Neural progenitor cell (in vitro differentiated cells): ENCODE measurements at places on chromosomes 13 and 19.

GRCh38 chr13:80224468-80224867, 116.5 kb downstream of the SPRY2 start:
- no peak for DNase-seq

DNA sequence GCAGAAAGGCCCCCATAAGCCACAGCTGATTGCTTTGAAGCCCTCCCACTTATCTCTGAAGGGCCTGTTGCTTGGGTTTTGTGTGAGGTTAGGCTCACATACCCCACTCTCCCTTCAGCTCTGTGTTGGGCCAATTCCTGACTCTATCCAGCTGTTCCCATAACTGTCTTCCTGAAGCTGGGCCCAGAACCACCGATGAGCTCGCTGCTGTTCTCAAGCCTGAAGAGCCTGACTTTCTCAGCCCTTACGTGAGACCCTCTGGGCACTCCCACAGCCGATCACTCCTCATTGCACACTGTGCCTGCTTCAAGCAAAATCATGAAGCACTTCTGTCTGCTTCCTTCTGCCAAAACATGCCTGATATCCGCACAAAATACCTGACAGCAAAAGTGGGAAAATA, 124.1 kb downstream of the CRYL1 start:
- DNase-seq, result no peak

- peak; percentile 84 for DNase-seq
These were observed 10.6 kb upstream of the MADCAM1 start for GRCh38 chr19:485583-486236.

DNA sequence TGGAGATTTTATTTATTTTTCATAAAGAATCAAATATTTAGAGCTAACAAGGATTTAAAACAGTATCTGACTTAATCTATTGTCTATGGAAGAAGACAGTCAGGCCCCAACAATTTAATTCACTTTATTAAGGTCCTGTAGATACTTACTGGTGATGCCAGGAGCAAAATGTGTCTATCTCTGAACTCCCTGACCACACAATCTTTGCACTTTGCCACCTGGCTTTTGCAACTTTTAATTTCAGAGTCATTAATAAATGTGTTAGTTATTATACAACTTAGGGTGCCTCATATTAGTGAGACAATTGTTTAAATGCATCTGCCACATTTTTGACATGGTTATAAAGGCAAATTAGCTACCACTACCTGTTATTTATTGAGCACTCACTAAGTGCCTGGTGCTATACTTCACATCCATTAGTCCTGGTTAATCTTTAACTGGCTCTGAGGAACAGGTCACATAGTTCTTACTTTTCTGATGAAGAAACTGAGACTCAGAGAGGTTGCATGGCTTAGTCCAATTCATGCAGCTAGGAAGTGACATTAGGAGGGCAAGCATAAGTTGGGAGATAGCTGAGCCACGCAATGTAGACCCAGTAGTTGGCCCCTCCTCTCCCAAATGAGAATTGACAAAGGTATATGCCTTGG, 297.9 kb downstream of the DCT start:
- DNase-seq, result no peak

DNA sequence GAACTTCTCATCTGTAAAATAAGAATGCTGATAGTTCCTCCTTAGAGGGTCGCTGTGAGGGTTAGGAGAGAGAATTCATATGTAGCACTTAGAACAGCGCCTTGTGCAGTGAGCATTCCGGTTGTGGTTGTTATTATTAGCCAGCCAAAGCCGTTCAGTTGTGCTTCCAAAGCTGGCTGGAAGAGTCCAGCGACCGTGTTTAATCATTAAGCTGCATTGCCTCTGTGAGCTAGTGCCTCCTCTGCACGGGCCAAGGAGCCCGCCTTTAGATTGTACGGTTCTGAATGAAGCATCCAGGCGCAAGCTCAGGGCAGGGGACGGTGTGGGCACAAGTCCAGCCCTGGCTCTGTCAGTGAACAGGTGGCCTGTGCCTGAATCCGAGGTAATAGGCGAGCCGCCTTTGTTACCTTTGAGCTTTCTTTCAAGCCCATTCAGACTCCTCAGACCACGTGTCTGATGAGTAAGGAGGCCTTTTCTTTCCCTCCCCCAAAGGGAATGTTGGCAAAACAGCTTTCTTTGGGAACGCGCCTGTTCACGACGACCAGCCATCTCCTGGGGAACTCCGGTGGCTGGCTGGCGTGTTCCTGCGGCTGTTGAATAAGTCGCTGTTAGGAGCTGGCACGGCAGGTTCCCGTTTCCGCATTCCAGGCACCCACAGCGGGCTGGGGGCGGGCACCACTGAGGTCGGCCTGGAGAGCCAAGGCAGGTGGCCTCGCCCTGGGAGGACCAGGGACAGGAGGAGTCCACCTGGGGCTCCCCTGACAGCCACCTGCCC, 25.1 kb downstream of the SIPA1L3 start:
- DNase-seq, result peak; percentile 87

DNA sequence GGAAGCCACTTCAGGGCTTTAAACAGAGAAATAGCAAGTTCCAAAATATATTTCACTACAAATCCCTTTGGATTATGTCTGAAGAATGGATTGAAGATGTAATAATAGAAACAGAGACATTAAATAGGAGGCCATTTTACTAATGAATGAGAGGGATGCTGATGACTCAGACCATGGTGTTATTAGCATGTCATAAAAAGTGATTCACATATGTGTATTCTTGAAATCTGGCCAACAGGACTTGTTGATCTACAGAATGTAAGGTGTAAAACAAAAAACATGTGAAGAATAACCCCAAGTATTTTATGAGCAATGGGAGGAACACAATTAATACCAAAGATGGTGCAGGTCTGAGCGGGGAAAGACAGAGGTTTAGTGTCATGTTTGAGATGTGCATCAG, 873.7 kb downstream of the SLITRK5 start:
- DNase-seq, result no peak

- DNase-seq, result no peak
These were observed 458.9 kb downstream of the SLITRK1 start for GRCh38 chr13:83423381-83423780.

- no peak for DNase-seq
These were observed 463.2 kb downstream of the KLF5 start for GRCh38 chr13:73521985-73522524.

GRCh38 chr13:44368599-44369368, 4.8 kb upstream of the SERP2 start:
- no peak for DNase-seq

GRCh38 chr19:58353717-58354477, 605 bp upstream of the A1BG start:
- no peak for DNase-seq

- no peak for DNase-seq
These were observed 258.2 kb downstream of the TDRD3 start for GRCh38 chr13:60655256-60655655.
